NCI-H1436 treated with DMSO at 0.1 percent for 48 hours (cell line): ENCODE measurements at places on chromosomes 6 and 20.

DNA sequence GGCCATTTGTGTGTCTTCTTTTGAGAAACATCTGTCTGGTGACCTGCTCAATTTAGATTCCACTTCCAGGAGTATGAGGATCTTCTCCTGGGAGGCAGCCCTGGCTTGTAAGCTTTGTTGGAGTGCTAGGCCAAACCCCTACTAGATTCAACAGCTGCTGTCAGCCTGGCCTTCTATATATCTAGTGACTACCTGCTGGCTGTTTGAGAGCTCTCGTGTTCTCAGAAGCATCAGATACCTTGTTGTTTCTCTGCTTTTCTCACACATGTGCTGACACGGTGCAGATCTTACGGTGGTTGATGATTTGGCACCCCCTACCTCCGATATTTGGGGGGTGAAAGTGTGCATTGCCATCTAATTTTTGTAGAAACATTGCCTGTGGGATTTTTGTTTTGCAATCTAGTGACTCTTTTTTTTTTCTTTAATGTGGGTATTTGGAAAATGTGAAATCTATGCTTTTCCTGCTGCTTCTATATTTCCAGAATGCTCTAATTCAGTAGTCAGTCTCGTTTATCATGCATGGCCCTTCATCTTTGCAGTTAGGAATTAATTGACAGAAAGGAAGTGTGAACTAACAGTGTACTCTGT, 4.7 kb downstream of the CCN2 start:
- no peak for DNase-seq

DNA sequence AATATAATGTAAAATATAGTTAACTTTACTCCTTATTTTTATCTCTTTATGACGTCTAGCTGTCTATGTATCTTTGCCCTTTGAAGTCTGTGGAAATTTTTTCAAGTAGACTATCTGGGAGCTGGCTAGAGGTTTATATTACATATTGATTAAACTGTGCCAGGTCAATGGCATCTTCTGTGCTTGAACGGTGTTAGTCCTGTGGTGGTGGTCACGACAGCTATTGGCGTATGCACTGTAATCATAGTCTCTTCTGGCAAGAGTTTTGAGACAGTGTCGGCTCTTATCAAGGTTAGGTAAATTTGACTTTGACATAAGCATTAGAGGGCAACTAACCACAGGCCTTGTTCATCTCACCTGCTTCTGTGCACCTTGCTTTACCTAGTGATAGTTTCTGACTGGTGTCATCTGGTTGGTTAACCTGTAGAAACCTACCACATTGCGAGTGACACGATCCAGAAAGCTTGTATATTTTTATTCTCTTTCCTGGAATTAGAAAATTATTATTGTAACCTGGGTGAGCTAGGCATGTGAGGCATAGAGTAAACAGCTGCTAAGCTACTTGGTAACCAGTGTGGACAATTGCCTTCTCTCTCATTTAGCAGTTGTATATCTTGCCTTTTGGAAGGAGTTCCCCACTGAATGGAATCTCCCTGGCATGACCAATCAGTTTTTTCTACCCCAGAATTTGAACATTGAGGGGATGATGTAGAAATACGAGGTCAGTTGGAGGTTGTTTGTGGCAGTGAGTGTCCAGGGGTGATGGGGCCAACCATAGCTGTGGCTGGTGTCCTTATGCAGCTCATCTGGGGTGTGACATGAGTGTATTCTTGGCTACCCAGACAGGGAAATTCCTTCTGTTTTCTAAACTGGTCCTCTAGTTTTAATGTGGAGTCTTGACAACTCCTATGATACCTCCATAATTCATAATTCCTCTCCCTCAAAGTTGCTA, 45.9 kb downstream of the SH3BGRL2 start:
- no peak for DNase-seq

- DNase-seq: no peak
Measured at GRCh38 chr6:105859457-105859856, 226.7 kb upstream of the PRDM1 start.

DNA sequence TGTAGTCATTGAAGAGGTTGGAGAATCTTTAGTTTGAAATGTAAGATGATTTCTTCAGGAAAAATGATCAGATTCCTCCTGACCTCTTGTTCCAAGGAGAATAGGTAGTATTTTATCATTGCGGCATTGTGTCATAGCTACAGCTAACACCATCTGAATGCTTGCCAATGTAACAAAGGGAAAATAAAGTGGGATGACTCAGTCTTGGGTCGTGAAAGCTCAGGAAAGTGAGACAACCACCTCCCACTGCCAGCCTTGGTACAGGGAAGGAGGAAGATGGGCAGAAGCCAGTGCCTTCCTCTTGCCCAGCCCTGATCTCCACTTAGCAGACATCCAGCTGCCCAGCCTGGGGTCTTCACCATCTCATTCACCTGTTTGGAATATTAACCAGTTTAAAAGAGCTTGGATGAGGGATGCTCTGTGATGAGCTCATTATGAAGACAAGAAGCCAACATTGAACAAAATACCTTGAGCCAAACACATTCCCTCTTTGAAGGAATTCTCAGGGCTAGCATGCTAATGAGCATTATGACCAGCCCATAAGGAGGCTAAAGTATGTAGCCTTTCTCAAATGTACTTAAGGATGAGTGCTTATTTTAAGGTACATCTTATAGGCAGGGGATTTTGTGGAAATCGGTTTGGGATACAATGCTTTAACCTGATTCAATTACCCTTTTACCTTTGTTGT, 40.0 kb upstream of the APCDD1L start:
- DNase-seq: no peak

- no peak for DNase-seq
Measured at GRCh38 chr6:111952821-111953540, 79.7 kb upstream of the FYN start.

DNA sequence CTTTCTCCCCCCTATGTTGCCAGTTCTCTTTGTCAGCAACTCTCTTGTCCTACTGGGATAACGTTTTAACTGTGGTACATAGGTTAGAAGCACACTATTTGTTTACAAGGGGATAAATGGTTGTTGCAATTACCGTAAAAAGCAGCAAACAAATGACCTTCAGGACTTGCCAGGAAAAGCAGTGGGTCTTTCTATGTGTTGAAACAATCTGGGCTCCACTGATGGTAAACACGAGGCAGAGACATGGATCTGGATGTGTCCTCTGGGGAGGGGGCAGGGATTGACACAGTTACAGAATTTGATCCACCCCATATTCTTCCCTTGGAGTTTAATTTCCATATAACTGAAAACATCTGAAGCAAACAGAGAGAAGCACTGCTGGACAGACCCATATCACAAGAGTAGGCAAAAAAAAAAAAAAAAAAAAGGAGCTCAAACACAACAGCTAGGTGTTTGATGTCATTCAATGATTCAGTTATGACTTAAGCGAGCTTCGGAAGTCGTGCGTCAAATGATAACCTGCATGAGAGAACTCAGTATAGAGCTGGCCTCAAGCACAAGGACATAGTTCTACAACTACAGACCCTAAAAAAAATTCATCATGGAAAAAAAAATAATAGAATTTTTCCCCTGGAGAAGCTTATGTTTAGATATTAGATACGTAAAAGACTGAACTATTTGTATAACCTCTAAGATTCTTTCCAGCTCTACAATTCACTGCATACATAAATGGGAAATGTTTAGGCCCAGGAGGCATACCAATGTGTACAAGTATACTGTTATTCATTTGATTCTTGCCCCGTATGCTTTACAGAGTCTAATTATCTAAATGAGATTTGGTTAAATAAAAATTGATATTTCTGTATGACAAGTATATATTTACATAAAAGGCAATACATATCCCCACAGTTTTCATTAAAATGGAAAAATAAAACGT, 127.7 kb downstream of the ALDH8A1 start:
- DNase-seq: no peak

DNA sequence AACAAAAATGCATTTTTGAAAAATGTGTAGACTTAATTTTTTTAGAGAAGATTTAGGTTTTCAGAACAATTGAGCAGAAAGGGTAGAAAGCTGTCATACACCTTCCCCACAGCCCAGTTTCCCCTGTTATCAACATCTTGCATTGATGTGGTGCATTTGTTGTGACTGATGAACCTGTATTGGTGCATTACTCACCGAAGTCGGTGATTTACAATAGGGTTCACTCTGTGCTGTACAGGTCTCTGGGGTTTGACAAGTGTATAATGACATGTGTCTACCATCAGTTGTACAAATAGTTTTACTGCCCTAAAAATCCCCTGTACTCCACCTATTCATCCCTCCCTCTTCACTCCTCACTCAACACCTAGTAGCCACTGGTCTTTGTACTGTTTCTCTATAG, 23.8 kb upstream of the ADIG start:
- no peak for DNase-seq

DNA sequence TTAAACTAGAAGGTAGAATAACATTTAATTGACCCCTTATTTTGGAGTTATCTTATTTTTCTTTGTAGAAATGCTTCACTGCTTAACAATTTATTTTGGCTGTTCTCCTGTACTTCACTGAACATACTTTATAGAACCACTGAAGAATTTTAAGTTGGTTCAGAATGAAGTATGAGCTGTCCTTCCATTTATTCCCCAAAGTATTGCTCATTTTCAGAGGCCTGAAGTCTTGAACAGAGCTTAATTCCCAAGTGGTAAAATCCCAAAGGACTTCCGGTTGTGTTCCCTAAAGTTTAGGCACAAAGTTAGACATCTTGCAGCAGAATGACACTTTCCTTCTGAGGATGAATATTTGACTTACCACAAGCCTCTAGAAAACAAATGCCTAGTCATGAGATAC, 233.3 kb downstream of the TINAG start:
- DNase-seq: no peak

DNA sequence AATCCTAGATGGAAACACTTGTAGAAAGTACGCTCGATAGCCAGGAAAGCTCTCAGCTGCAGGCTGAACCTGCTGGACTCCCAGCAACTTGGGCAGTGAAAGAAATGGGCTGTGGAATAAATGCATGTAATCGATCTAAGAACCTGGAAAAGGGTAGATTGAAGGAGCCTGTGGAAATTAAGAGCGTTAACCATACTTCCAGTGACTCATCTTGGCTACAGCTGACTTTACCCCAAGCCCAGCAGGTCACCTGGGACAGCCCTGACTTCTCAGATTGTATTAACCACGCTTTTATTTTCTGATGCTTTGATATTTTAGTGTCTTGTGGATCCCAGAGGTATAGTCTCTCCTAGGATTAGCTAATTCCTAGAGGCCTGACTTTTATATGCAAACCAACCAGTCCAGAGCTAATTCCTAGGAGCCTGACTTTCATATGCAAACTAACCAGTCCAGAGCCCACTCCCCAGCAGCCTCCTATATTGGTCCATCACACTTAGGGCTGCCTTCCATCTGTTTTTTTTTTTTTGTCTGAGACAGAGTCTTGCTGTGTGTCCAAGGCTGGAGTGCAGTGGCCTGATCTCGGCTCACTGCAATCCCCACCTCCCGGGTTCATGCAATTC, 86.3 kb downstream of the GMPR start:
- DNase-seq: no peak

GRCh38 chr6:79072640-79073181, 5.3 kb downstream of the PHIP start:
- DNase-seq: no peak

GRCh38 chr6:53203483-53203882, 54.8 kb upstream of the GCM1 start:
- no peak for DNase-seq

GRCh38 chr6:34288581-34288980, 39.8 kb upstream of the SMIM29 start:
- DNase-seq: no peak

GRCh38 chr6:44563397-44563796, 175.9 kb downstream of the CDC5L start:
- no peak for DNase-seq

DNA sequence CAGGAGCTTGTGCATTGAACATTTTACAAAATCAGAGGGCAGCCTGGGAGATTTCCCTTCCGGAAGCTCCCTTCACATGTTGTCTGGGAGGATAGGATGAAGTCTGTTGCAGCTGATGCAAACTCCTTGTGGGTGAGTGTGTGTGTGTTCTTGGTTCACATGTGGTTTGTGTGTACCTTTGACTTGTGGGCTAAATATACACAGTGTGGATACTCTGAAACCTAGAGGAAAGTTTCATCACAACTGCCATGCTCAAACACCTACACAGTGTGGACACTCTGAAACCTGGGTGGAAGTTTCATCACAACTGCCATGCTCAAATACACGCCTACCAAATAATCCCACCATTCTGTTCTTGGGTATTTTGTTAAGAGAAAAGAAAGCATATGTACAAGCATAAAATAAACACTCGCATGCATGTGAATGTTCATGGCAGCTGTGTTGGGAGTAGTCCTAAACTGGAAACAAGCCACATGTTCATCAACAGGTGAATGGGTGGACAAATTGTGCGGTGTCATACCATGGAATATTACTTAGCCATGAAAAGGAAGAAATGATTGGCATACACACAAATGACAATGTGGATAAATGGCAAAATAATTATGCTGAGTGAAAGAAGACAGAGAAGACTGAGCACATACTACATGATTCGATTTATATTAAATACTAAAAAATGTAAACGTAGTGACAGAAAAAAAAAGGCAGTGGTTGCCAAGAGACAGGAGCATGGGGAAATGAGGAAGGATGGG, 1.8 kb downstream of the SCP2D1 start:
- DNase-seq: no peak

DNA sequence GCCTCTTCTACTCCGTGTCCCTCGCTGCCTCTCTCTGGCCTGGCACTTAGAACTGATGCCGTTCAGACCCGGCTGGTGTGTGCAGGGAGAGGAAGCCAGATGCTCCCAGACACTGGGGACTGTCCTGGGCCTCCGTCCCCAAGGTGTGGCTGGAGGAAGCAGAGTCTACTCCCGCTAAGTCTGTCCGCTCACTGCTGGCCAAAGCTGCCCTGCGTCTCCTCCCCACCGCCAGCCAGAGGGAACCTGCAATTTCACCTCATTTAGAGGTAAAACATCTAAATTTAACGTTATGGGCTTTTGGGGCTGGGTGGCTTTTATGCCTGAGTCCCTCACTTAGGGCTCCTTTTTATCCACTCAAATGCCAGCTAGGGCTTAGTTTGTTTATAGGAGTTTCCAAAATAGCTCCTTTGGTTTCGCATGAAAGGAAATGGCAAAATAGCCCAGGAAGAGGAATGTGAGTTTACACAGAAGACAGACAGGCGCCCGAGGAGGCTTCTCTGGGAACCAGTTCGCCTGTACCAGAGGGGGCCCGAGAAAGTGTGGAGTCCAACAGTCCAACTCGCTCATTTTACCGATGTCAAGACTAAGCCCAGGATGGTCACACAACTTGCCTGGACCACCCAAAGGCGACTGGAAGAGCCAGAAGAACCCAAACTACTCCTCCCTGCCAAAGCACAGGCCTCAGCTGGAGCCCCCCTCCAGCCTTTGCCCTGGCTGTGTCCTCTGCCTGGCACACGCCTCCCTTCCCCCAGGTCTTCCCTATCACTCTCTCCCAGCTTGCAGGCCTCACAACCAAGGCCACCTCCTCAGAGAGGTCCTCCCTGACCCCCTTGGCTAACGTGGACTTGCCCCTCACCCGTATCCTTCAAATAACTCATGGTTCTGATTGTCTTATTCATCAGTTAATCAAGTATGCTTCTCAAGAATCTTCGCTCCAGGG, 54.5 kb downstream of the RIPOR3 start:
- no peak for DNase-seq

DNA sequence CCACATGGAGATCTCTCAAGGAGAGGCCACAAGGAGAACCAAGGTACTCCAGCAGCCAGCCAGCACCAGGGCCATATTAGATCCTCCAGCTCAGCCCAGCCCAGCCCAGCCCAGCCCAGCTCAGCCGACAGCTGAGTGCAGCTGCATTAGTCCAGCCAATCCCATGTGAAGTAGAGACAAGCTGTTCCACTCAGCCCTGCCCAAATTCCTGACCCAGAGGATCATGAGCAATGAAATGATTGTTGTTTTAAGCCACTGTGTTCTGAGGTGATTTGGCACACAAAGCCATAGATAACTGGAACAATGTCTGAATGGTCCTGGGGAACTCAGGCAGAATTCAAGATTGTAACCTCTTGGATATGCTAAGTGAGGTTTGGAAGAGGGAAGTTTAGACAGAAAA, 59.5 kb upstream of the BMP2 start:
- DNase-seq: no peak
